ENCODE measurements at places on chromosomes 13 and 19.
A peak's percentile ranks its signal among the peaks of the same experiment; 100 is the strongest.

GRCh38 chr13:110696776-110697175 lies 9.1 kb downstream of the CARS2 start:
- no peak for DNase-seq

DNA sequence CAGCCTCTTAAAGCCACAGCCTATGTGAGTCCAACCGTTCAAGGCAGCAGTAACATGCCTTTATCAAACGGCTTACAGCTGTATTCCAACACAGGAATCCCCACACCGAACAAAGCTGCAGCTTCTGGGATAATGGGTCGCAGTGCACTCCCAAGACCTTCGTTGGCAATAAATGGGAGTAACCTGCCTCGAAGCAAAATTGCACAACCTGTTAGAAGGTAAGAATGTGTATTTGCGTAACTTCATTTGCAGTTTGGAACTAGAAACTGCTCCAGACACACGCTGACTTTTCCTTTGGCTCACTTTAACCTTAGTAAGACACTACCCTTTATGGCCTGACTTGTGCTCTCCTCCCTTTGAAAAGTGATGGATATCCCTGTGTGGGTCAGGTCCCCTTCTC lies 63.4 kb downstream of the SLAIN1 start:
- no peak for DNase-seq

GRCh38 chr13:98415326-98416070 lies 161.4 kb downstream of the STK24 start:
- no peak for DNase-seq

- DNase-seq: no peak
These were observed 5.2 kb downstream of the BRCA2 start for GRCh38 chr13:32320528-32320927.

DNA sequence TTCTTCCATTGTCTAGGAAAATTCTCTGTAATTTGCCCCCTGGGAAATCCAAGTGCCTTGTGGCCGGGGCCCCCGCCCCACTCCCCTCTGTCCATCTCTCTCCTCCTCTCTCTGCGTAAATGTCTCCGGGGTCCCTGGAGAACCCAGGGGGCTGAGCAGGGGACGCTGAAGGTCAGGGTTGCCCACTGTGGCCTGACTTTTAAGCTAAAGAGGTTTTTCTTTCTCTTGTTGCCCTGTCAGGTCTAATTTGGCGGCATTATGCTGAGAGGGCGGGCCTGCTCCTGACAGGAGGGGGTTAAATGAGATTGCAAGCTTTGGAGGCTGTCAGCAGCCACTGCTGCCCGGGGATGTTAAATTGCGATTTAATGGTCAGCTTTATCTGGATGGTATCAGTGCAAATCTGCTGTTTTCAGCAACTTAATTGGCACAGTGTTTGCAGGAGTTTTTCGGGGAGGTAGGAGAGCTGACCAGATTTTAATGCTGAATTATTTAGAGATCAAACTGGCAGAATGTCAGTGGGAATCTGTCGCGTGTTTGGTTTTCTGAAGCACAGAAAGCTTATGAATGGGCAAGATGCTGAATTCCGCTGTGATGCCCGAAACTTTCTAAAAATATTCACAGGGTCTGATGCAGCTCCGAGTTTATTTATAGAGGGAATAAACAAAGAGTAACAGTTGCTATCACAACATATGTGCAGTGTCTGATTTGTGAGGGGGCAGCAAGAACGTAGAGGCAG lies 93.2 kb upstream of the SOX1 start:
- DNase-seq: no peak

GRCh38 chr13:47251771-47252170 lies 354.9 kb upstream of the HTR2A start:
- DNase-seq: no peak

DNA sequence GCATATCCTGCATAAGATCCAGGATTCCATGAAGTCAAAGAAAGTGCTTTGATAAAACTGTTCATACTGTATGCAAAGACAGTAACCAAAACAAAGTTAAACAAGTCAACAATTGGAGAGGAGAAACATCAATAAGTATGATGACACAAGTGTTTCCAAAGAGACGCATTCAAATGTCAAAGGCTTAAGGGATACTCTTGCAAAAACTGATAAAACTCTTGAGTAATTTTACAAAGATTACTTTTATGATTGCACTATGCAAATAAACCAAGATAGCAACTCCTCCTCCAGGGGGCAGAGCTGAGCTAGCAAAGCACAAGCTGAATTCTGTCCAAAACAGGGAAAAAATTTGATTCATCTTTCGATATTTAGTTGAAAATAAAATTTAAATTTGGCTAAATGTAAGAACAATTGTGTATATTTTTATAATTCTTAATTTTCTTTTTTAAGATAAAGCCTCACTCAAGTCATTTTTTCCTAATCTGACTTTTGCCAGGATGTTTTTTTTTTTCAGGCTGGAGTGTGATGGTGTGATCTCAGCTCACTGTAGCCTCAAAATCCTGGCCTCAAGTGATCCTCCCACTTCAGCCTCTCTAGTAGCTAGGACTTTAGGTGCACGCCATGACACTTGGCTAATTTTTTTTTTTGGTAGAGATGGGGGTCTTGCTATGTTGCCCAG lies 84.0 kb downstream of the MZT1 start:
- DNase-seq: peak; percentile 2

DNA sequence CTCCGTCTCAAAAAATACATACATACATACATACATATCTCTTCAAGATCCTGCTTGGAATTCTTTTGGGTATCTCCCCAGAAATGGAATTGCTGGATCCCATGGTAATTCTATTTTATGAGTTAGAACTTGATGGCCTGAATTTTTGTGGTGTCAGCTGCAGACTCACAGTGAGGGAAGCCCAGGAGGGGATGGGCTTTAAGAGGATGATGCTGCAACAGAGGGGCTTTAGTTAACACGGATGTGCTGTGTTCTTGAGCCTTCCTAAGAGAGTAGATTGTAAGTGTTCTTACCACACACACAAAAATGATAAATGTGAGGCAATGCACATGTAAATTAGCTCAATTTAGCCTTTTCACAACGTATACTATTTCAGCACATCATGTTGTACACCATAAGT lies 31.8 kb downstream of the CACNG6 start:
- DNase-seq: no peak

DNA sequence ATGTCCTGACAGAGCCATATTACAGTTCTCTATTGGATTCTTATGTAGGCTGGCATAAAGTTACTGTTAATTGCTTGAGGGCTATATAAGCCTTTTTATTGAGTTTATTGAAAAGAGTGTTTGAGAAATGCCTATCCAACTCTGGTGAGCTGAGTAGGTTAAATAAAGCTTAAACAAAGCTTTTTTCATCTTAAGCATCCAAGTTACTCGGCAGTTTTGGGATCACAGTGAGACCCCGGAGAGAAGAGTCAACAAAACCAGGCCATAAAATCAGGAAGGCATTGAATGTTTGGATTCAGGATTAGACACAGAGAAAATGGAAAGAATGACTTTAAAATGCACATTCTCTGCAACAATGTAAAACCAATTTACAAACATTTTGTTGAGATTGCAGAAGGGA lies 588.5 kb downstream of the DACH1 start:
- DNase-seq: no peak

DNA sequence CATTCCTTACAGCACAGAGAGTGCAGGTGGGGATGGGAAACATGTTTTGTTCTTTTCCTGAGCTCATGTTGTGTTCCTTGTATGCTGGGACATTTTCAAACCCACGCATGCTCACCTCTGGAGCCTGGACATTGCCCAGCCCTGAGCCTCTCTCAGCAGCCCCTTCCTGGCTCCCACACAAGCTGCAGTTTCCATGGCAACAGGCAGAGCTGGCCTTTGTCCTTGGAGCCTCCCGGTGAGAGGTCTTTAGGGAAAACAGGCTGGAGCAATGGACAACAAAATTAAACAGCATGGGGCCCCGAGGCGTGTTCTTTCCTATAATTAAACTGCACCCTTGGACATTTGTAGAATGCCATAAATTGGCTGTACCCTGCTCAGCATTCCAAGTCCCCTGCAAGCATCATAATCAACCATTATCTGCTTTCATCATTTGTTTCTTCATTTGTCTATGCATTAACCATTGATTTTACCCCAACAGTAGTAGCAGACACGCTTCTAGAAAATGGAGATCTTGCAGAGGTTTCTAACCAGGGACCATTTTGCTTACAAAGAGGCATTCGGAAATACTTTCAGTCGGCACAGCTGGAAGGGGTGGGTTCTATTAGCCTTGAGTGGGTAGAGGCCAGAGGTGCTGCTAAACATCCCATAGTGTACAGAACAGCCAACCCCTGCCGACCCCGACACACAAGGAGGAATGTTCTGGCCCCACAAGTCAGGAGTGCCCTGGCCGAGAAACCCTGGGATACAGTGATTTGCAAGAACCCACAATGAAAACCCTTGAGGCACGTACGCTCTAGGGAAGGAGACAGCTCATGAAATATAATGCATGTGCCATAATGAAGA lies 133.4 kb upstream of the PEG3 start:
- no peak for DNase-seq

DNA sequence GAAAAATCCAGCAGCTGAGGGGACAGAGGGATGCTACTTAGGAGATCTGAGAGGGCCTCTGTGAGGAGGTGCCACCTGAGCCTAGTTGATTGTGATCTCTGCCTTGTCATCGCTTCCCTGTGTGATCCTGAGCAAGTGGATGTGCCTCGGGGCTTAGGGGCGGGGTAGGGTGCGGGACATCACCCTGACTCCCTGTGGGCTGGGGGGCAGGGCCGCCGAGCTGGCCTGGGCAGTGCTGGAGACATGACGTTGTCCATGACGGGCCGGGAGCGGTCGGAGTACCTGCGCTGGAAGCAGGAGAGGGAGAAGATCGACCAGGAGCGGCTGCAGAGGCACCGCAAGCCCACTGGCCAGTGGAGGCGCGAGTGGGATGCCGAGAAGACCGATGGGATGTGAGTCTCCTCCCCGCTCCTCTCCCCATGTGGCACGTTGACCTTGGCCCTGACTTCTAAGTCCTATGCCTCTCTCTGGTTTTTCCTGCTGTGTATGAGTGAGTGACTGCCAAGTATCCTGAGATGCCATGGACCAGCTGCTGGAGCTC lies 8.2 kb upstream of the INAFM1 start:
- no peak for DNase-seq
